Sigmoid colon (tissue), 7 donors: ENCODE measurements at places on chromosomes 3 and 15. TPM values are rescaled to one million over a fixed set of nuclear protein-coding genes. Genes with fewer than 3 reads are reported as not detected.

Gene UNC13C
- polyA plus RNA-seq = 0.07 TPM

Gene PP2D1
- polyA plus RNA-seq = not detected

Gene RRP9
- polyA plus RNA-seq = 29.0 TPM

Gene CAMKV
- not detected for polyA plus RNA-seq

Gene CCR1
- 16.6 TPM for polyA plus RNA-seq

Gene RBMS3
- polyA plus RNA-seq = 3.9 TPM

Gene C3orf85
- 36.5 TPM for polyA plus RNA-seq

Gene SPINT1
- 146 TPM for polyA plus RNA-seq

Gene SCN11A
- under 0.01 TPM for polyA plus RNA-seq

Gene GJD2
- polyA plus RNA-seq = not detected

Gene ZDHHC19
- not detected for polyA plus RNA-seq

Gene PPP2R3A
- 6.6 TPM for polyA plus RNA-seq

Gene CRTC3
- polyA plus RNA-seq = 20.0 TPM

Gene BNC1
- polyA plus RNA-seq = under 0.01 TPM

Gene TMCO5A
- not detected for polyA plus RNA-seq

Gene RNF123
- 14.4 TPM for polyA plus RNA-seq

Gene KLHL40
- polyA plus RNA-seq = not detected

Gene SPPL2A
- 87.4 TPM for polyA plus RNA-seq

Gene NEDD4
- 4.2 TPM for polyA plus RNA-seq

Gene CDHR4
- polyA plus RNA-seq = 0.16 TPM

Gene PPM1L
- polyA plus RNA-seq = 1.2 TPM

Gene SLC22A14
- 0.09 TPM for polyA plus RNA-seq

Gene CGNL1
- polyA plus RNA-seq = 0.69 TPM

Gene FMN1
- 6.5 TPM for polyA plus RNA-seq

Gene NDN
- 5.5 TPM for polyA plus RNA-seq

Gene IQCF5
- polyA plus RNA-seq = not detected

Gene FSIP1
- polyA plus RNA-seq = 3.7 TPM

Gene MINAR1
- not detected for polyA plus RNA-seq

Gene RTP3
- polyA plus RNA-seq = not detected

Gene ECE2
- 0.63 TPM for polyA plus RNA-seq

Gene OCA2
- 0.41 TPM for polyA plus RNA-seq

Gene STAC
- polyA plus RNA-seq = not detected

Gene CPN2
- 0.01 TPM for polyA plus RNA-seq

Gene GABRR3
- not detected for polyA plus RNA-seq

Gene TPRG1
- polyA plus RNA-seq = 3.6 TPM

Gene EPHA3
- polyA plus RNA-seq = 1.6 TPM

Gene PRTG
- polyA plus RNA-seq = not detected

Gene KLF15
- polyA plus RNA-seq = 0.69 TPM

Gene WDR6
- polyA plus RNA-seq = 124 TPM

Gene CHRD
- 1.8 TPM for polyA plus RNA-seq

Gene CIB2
- polyA plus RNA-seq = 41.4 TPM

Gene LEKR1
- 0.60 TPM for polyA plus RNA-seq

Gene DUT
- polyA plus RNA-seq = 42.6 TPM
